ENCODE measurements at places on chromosomes 11 and 22.

DNA sequence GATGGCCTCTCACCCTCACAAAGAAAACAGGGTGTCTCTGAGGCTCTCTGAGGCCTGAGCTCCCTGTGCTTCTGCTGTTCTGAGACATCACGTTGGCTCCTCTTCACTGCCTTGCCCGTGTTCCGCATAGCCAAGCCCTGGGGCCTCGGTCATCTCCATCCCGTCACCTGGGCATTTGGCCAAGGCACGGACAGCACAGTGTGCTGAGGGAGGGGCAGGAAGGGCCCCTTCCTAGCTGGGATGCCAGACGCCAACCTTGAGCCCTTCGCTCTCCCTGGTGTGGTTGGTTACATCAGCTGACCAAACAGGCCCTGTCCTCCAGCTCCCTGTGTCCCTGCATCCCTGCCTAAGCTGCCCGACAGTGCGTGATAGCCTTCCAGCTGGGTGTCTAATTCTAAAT, 25.9 kb downstream of the MOV10L1 start:
- no peak for DNase-seq

- no peak for DNase-seq
These were observed 238.9 kb downstream of the BRD1 start for GRCh38 chr22:49588739-49589138.

- DNase-seq, result no peak
These were observed 83.0 kb downstream of the INSC start for GRCh38 chr11:15197696-15198095.

- DNase-seq, result no peak
These were observed 40.9 kb upstream of the BIRC3 start for GRCh38 chr11:102276362-102276761.

DNA sequence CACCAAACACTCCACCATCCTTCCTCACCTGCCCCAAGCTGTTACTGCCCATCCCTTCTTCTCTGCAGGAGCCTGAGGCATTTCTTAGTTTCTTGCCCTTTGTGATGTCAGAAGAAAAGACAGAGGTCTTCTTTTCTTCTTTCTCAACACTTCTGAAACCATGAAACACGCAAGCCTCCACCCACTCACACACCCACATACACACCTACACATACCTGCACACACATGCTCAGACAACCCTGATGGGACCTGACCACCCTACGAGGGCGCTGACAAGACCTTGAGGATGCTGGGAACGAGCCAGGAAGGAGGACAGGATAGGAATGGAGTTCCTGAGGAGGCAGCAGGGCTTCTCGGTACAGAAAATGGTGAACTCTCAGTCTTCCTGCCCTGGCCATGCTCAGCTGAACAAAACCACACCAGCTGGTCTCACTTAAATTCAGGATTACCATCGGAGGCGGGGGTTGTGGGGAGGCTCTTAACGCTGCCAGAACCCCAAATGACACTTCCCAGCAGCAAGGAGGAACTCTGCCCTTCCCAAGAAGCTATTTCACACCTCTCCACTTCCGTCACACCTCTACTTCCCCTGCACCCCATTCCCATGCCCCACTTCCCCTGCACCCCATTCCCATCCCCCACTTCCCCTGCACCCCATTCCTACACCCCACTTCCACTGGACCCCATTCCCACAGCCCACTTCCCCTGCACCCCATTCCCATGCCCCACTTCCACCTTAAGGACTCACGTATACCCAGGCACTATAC, 41.0 kb downstream of the CSF2RB start:
- DNase-seq, result no peak

All from activated CD4-positive, alpha-beta T cell treated with anti-CD3 and anti-CD28 coated beads, Interleukin-2, amount 10 ng/mL, durations not matched to agents 24 days and 14 days (primary cell).